D721Med (cell line): ENCODE measurements at places on chromosomes 4 and X.

DNA sequence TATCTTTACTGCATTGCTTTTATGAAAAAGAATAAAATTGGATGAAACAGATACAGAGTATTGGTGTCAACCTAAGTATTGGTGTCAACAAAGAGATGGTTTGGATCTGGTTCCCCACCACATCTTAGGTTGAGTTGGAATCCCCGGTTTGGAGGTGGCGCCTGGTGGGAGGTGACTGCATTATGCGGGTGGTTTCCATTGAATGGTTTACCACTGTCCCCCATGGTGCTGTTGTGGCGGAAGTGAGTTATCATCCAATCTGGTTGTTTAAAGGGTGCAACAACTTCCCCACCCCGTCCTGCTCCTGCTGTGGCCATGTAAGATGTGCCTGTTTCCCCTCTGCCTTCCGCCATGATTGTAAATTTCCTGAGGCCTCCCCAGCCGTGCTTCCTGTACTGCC, 52.8 kb upstream of the CD99 start:
- DNase-seq, result no peak

GRCh38 chr4:55578341-55579010, 13.6 kb downstream of the PDCL2 start:
- DNase-seq, result no peak

GRCh38 chr4:96983830-96984229, 1143.9 kb downstream of the PDHA2 start:
- DNase-seq, result no peak

DNA sequence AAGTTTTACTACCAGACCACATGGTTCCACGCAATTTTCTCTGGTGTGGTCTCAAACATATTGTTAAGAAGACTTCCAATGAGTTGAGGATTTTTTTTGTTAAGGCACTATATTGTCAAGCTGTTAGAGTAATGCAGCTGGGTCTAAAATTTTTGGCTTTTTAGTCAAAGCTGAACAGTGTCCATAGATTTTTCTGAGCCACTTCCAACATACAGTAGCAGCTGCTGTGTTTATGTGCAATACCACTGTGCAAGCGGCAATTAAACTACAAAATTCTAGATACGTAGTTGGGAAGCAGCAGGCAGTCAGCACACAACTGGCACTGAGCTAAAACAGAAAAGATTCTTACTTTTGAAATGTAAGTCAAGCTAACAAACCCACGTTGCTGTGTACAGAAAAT, 1551.1 kb upstream of the AGA start:
- no peak for DNase-seq

GRCh38 chr4:185950891-185951290, 118.1 kb upstream of the TLR3 start:
- no peak for DNase-seq

GRCh38 chr4:138706201-138706600, 309.4 kb upstream of the NOCT start:
- DNase-seq, result no peak

GRCh38 chr4:94131212-94131611, 76.5 kb upstream of the SMARCAD1 start:
- no peak for DNase-seq

DNA sequence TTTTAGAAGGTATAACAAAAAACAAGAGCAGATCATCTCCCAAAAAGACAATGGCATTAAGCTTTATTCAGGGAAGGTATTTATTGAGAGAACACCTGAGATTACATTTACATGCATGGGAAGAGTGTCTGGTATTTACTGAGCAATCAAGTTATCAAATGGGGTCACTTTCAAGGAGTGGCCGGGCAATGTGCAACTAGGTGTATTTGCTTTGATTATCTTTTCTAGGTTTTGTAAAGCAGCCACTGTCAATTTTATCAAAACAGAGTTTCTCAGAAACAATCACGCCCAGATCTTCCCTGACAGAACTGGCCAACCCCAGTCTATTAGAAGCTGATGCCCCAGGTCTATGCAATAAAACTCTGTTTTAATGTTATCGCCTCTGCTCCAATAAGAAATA, 169.5 kb downstream of the GLRA2 start:
- DNase-seq, result no peak

- DNase-seq, result no peak
Observed at GRCh38 chr4:75786526-75786925, 62.1 kb downstream of the USO1 start.

- DNase-seq, result no peak
Observed at GRCh38 chr4:186651181-186651603, 72.5 kb downstream of the FAT1 start.

DNA sequence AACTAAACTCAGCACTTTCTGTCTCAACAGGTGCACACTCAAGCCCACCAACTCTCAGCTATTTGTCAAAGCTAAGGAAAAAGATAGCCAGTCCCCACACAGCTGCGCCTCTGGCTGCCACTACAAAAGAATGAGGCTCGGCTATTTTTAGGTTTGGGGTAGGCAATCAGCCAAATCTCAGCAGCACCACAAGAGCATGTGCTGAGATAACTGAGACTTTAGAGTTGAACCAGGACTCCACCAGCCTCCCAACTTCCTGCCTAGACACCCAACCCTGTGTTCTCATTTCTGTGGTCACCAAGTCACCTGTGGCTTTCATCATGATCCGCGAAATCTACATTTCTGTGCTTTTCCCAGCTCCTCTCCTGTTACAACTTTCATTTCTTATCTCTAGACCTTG, 28.0 kb downstream of the DMD start:
- DNase-seq, result no peak

DNA sequence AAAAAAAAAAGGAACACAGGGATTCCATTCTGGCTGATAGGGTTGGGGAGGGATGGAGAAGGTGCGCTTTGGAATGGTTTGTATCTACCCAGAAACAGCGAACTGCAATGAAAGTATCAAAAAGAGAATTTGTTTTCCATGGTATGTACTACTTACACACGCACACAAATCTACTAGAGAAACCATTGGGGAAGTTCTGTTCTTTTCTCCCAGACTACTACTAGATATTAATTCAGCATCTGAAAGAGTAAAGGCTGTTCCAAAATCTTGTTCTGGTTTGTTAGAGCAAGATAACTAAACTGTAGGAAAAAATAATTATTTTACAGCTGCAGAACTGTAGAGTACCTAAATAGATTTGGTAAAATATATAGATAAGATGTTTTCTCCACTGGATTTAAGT, 118.4 kb downstream of the CBR4 start:
- DNase-seq, result no peak

DNA sequence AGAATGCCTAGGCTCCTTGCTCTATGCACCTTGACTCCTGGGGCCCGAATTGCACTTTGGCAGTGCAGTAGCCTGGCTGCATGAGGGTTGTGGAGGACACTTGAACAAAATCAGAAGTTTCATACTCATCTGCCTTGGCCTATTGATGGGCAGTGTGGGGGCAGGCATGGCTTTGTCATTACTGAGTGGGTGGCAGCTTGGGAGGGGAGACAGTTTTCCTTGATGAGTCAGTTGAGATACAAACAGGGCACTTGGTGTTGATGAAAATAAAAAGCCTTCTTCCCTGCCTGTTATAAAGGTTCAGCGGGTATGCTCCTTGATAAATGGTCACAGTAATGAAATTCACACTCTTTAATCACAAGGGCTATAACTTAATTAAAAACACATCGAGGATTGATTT, 126.8 kb upstream of the MAMLD1 start:
- no peak for DNase-seq
